ENCODE measurements at places on chromosomes 1 and 21.

GRCh38 chr1:24725209-24725651 is 20.0 kb upstream of the CLIC4 start:
- no peak for DNase-seq

DNA sequence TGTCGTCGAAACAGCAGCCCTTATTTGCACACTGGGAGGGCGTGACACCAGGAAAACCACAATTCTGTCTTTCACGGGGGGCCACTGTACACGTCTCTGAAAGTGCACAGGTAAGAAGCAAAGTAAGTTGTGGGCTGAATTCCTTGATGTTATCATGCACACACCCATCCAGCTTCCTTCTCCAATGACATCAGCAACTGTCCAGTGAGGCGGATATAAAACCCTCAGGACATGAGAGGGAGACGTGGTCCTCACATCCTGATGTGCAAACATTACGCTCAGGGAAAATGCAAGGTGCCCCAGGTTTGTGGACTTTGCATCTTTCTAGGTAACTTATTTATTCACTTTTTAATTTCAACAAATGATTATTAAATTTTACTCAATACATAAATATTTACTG is 3.0 kb downstream of the TFF1 start:
- no peak for DNase-seq

- DNase-seq, result no peak
These were observed 5.1 kb upstream of the TMEM222 start for GRCh38 chr1:27316860-27317259.

DNA sequence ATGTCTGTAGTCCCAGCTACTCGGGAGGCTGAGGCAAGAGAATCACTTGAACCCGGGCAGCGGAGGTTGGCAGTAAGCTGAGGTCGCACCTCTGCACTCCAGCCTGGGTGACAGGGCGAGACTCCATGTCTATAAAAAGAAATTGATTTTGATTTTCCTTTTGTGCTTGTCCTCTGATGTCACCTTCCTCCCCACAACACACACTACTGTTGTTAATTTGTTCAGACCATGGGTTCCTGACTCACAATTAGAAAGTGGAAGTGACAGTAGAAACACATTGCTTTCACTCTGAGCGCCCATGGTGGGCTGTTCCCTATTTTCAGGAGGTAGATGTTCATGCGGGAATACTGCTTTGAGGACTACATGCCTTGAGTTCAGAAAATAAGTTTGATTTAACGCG is 165.5 kb upstream of the KCNJ6 start:
- DNase-seq, result no peak

- no peak for DNase-seq
These were observed 35.3 kb upstream of the CACYBP start for GRCh38 chr1:174964261-174964971.

GRCh38 chr1:97907886-97908285 is 12.9 kb downstream of the DPYD start:
- DNase-seq, result no peak

DNA sequence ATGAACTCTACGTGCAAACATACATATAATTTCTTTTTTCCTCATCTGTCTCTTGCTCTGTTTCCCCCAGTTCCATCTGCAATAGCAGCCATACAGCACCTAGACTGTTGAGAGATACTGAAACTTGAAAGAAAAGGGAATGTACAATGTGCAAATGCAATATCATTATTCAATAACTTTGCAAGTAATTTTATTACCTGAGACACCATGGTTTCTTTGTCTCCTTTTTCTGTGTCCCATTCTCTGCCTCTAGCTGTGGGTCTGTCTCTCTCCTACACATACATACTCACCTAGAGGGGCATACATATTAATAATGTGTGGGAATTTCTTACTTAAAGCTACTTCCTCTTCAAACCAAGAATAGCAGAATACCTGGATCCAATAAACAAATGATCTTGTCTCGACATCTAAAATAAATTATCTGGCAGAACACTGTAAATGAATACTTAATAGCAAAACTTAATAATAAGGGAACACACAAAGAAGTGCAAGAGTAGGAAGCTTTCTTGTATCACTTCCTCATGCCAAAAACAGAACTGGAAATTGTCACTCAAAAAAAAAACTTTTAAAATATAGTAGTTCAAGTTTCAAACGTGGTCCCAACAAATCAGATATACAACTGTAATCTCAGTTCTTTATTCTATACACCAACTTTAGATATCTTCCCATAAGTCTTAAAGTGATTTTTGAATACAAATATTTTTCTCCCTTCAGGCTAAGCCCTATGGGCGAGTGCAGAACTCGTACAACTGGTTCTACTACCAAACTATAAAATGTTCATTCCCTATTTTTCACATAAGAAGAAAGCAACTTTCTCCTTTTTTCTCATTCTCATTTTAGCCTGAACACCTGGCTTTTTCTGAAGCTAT is 194.6 kb downstream of the NRIP1 start:
- no peak for DNase-seq

DNA sequence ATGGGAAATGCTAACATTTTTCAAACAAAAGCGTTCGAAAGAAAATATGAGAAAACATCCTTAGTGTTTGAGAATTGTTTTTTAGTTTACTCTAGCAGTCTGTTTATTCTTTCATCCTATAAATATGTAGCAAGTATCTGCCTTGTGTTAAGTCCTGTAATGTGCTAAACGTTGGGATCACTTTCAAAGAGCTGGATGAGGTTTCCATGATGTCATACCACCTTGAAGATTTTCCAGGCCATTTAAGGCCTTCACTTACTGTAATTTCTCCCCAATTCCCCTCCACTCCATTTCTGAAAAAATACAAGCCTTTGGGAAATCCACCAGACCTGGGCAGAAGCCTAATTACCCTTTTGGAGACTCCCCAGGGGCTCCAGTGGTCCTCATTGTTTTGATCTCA is 24.2 kb upstream of the CTBS start:
- DNase-seq, result no peak

GRCh38 chr1:966135-966703 is at the start of gene PLEKHN1:
Gene PLEKHN1 (plus strand): TSS chr1:966482. CDS start chr1:966532, 50 bp downstream.
- no peak for DNase-seq

GRCh38 chr1:226988334-226988666 is 48.2 kb downstream of the COQ8A start:
- no peak for DNase-seq

DNA sequence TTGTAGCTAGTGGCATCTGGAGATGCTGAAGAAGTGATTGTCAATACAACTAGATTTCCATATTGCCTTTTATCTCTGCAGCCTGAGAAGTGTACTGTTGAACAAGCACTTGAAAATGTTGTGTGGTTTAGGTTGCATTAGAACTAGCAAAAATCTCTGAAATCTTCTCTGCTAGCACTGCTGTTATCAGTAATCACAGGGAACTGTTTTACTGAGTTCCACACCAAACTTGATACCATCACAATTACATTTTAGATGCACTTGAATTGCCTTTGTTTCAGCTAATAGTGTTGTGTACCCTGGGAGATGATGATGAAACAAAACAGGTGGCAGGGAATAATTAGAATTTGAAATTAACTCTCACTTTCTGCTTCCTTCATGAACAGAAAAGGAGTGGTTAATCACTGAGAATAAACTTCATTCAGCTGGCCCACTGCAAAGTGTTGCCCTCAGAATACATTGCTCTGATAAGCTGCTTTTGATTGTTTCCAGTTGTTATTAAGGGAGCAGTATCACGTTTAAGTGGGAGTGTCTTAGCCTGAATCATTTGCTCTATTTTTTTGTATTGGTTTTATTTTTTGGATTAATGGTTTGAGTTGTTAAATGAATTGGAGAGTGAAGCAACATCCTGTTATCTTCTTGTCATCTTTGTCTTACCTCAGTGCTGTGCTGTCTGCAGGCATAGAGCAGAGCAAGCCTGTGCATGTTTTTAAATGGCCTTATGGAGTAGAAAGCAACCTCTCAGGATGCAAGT is 13.0 kb downstream of the FAM20B start:
- no peak for DNase-seq

DNA sequence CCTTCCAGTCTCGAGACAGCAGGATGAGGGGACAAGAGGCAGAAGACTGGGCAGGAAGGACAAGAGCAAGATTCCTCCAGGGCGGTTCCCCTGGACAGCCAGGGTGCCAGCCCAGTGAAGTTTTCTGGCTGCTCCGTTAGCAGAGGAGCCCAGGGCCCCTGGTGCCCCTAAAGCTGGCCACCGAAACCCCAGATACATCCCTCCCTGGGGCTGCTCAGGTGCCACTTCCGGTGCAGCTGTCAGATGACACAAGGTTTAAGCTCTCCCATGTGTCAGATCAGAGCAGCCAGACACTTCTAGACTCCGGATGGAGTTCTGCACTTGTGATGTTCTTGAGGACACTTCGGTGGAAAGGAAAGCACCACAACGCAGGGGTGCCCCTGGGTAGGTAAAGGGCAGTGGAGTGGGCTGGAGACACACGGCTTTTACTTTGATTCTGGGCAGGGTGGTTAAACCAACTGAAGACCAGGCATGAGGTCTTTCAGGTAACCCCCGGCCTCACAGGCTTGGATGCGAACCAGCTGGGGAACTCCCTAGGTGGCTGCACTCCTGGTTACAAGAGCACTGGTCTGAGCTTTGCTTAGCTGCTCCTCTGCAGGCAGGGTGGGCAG is 85.7 kb downstream of the ITPKB start:
- peak; percentile 41 for DNase-seq

DNA sequence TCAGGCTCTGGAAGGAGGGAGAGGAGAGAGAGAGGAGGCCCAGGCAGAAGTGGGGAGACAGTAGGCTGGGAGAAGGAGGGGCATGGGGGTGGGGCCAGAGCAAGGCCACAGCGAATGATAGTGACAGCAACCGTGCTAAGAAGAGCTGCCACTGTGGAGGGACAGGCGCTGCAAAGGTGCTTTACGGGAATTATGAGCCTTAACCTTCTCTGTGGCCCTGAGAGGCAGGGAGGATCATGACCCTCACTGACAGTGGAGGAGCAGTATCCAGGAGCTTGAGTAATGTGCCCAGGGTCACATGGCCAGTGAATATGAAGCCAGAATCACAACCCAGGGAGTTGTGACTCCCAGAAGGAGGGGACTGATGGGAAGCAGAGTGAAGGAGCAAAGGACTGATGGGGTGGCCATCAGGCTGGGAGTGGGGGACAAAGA is 53.4 kb upstream of the RPL11 start:
- DNase-seq, result no peak

DNA sequence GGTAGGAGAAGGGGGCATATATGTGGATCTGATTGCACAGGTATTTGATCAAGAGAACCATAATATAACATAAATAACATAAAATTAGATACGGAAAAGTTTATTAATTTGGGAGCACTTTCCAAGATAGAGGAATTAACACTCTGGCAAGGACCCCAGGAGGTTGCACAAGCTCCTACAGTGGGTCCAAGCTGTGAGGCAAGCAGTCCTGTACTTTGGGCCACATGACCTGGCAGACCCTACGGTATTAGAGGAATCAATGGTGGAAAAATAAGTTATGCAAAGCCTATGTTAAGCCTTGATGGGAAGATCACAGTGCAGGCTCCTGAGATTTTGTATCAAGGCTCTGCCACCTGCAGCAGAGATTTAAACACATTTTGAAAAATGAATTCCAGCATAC is 220.1 kb downstream of the COL24A1 start:
- no peak for DNase-seq

- DNase-seq, result no peak
These were observed 92.6 kb downstream of the ADGRL4 start for GRCh38 chr1:78913950-78914349.

DNA sequence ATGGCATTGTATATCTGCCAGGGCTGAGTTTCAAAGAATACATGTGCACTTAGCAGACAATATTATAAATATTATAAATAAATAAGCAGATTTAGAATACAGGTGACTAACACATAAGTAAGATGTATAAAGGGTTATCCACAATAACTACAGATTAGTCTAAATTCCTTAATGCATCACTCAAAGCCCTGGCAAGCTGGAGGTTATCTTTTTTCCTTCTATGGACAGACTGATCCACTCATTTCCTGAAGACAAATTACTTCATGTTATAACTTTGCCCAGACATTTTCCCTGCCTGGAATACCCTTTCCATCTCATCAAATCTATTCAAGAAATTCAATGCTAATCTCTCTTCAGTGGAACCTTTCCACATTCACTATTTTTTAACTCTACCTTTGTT is 38.8 kb downstream of the LUZP1 start:
- DNase-seq, result no peak

DNA sequence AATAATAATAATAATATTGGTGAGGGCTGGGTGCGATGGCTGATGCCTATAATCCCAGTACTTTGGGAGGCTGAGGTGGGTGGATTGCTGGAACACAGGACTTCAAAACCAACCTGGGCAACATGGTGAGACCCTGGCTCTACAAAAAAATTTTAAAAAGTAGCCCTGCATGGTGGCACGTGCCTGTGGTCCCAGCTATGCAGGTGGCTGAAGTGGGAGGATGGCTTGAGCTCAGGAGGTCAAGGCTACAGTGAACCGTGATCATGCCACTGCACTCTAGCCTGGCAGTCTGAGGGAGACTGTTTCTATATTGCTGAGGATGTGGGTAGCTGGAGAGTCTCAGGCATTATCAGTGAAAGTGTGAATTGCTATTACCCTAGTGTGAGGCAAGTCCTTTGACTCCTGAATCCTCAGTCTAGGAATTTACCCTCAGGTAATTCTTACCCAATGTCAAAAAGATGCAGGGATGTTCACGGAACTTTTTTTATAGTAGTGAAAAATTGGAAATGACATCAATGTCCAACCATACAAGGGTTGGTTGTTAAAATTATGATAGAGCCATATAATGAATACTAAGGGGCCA is 61.8 kb upstream of the RPL11 start:
- DNase-seq, result no peak

DNA sequence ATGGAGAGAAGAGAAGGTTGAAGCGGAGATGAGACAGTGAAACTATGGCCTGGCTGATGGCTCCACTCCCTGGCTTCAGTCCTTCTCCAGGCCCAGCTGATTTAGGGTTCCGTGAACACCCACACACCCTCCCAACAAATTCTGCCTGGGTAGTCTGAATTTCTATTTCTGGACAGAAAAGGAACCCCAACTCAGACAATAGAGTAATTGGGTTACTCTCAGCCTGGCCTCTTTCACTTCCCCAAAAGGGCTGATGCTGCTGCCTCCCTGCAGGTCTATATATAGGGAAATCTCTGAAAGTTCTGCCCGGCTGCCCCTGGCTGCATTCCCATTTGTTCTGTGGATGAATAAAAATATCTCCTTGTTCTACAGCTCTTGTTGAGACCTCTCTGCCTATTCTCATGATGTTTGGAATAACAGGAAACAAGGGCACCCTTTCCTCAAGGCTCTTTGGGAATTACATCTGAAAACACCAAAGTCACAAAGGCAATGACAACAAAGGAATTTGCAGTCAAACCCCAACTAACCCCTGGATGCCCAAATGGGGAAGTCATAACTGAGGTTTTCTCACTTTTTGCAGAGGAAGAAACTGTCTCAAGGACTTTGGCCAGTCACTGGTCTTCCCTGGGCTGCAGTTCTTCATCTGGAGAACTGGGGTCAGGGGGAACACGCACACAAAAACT is 11.4 kb upstream of the ZSCAN20 start:
- no peak for DNase-seq

DNA sequence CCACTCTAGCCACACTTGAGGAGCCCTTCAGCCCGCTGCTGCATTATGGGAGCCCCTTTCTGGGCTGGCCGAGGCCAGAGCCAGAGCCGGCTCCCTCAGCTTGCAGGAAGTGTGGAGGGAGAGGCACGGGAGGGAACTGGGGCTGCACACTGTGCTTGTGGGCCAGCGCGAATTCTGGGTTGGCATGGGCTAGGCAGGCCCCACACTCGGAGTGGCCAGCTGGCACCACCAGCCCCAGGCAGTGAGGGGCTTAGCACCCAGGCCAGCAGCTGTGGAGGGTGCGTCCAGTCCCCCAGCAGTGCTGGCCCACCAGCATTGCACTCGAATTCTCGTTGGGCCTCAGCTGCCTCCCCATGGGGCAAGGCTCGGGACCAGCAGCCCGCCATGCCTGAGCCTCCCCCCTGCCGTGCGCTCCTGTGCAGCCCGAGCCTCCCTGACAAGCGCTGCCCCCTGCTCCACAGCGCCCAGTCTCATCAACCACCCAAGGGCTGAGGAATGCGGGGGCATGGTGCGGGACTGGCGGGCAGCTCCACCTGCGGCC is 785.9 kb upstream of the TPTE start:
- DNase-seq, result no peak
